ENCODE measurements at places on chromosomes 5 and 9.

DNA sequence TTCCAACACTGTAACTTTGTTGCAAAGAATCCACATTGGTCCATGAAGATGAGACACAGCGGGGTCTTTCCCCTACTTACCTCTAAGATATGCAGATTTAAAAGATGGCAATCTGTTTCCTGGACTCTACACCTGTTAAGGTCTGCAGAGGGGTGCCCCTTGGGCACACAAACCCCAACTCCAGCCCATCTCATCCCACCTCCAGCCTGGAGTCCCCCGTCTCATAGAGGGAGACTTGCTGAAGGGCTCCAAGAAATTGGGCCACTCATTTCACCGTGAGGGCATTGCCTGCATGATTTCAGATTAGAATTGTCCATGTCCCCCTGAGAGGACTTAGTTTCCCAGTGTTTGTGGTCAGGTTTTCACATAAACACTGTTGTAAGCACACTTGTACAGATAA is 365.7 kb downstream of the IRX2 start:
- no peak for DNase-seq

DNA sequence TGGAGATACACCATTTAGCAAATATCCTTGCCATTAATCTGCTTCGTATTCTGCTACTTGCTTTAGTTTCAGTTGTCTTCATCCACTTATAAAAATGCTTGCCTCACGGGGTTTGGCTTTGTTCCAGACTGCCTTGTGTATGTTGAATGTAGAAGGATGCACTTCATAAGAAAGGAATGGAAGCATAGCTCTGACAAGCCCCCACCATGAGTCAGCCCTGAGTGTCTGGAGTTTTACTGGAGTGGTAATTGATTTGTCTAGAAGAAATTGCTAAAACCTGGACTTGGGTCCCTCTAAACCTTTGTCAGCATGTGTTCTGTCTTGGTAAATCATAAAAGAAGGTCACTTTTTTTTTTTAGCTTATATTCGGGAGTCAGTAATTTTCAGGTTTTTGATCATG is 4.6 kb downstream of the TEX48 start:
- DNase-seq = no peak

DNA sequence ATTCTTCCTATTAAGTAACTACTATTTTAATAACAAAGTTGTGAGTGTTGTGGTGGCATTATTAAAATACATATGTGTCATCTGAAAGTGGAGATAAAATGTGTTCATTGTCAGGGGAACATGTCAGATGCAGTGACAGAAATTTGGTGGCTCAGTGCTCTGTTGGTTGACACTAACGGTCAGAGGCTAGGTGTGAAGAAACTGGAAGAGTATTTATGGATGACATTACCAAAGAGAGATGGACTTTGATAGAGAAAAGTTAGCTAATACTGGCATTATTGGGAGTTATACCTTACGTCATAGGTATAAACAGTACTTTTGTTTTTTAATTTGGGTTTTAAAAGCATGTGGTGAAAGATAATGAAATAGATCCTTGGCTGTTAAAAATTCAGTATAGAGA is 33.7 kb downstream of the PAM start:
- DNase-seq = no peak

DNA sequence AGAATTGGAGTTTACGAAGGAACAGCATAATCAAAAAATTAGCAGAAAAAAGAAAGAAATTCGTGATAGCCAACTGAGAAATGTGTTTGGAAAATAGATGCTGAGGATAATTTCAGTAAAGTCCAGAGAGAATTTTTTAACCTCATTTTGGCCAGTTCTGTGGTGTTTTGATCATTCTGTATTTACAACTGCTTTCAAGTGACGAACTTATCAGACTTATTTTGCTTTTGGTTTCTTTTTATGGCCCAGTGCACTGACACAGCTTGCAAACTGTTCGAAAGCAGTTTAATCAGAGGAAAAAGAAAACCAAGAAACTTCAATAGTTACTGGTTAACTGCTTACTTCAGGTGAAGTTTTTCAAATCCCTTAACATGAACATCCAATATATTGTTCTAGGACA is 1.9 kb downstream of the SDHA start:
- no peak for DNase-seq

DNA sequence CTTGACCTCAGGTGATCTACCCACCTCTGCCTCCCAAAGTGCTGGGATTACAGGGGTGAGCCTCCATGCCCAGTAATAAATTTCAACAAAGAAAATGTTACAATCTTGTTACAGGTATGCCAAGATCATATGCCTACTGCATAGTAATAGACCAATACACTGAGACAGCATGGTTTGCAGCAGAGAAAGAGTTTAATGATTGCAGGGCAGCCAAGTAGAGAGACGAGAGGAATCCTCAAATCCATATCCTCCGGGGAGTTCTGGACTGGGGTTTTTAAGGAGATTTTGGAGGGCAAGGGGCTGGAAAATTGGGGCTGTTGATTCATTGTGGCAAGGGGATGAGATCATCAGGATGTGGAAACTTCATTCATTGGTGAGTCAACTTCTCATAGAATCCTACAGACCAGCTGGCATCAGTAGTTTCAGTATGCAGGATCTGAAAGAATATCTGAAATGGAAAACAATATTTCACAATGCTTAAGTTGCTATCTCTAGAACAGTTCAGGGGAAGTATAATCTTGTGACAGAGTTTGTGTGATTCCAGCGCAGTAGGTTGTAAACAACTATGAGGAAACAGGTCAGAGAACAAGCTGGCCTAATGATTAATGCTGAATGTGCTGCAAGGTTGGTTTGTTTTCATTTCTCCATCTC is 14.8 kb upstream of the TUT7 start:
- no peak for DNase-seq

- DNase-seq = no peak
Observed at GRCh38 chr5:147906326-147907095, at the start of gene C5orf46. Gene C5orf46, minus strand, starts transcription at chr5:147906538. Its CDS starts 37 bp downstream, at chr5:147906501.

DNA sequence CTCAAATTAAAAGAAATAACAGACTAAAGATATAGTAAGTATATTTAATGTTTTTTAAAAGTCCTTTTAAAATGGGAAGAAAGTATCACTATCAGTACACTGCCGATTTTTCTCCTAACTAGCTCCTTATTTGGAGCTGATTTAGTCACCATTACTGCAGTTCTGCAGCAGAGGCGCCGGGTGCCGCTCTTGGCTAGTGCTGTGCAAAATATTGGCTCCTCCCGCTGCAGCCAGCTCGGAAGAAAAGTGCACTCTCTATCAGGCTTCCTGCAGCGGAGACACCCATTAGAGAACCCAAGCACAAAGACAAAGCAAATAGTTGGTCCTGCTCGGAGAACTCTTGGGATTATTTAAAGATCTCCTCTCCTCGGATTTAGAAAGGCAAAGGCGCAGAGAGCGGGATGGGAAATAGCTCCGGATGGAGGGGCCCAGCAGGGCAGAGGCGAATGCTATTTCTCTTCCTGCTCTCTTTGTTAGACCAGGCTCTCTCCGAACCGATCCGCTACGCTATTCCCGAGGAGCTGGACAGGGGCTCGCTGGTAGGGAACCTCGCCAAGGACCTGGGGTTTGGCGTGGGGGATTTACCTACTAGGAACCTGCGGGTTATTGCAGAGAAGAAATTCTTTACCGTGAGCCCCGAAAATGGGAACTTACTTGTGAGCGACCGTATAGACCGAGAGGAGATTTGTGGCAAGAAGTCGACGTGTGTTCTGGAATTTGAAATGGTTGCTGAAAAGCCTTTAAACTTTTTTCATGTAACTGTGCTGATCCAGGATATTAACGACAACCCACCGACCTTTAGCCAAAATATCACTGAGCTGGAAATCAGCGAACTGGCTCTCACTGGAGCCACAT is at the start of gene PCDHGB3:
PCDHGB3 (plus strand) TSS at position 249 of the 855 bp plus-strand sequence; CDS start at position 402, 153 bp downstream.
- DNase-seq = no peak

GRCh38 chr5:121144764-121145163 is 680.7 kb downstream of the PRR16 start:
- DNase-seq = no peak

DNA sequence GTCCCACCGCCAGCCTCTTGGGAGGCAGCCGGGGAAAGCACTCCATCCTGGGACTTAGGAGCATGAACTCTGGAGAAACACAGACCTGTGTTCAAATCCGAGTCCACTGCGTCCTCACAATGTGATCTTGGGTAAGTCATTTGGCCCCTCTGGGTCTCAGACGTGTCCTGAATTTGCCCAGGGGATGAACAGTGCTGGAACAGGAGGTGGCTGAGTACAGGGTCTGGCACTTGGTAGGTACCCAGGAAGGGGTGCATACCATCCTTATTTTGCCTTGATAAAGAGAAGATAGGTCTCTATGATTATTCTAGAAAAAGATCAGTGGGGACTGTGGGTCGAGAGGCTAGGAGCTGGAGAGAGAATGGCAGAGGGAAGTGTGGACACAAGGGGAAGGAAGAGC is 135.7 kb downstream of the FGF18 start:
- no peak for DNase-seq

- no peak for DNase-seq
Observed at GRCh38 chr9:19998823-19999455, 210.1 kb upstream of the SLC24A2 start.

- no peak for DNase-seq
Observed at GRCh38 chr5:139810341-139811273, 15.0 kb downstream of the PSD2 start.

- DNase-seq = no peak
Observed at GRCh38 chr5:85813146-85813545, 804.6 kb upstream of the COX7C start.

GRCh38 chr5:77945874-77946273 is 169.7 kb upstream of the TBCA start:
- no peak for DNase-seq

- no peak for DNase-seq
Observed at GRCh38 chr5:151208481-151208914, 15.4 kb downstream of the CCDC69 start.

DNA sequence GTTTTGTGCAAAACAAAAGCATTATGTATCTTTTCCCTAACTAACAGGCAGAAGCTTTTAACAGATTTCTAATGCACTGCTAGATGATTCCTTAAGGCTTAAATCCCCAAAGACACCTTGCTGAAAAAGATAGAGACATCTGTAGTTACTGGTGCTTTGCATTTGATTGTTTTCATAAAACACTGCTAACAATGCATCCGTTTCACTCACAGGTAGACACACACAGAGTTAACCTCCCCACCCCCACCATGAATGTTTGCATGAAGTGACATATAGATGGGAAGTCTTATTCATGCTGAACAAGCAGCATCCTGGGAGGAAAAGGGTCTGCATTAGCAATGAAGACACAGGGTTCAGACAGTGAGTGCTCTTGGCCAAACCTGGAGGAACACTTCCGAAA is 100.9 kb downstream of the ASTN2 start:
- no peak for DNase-seq

DNA sequence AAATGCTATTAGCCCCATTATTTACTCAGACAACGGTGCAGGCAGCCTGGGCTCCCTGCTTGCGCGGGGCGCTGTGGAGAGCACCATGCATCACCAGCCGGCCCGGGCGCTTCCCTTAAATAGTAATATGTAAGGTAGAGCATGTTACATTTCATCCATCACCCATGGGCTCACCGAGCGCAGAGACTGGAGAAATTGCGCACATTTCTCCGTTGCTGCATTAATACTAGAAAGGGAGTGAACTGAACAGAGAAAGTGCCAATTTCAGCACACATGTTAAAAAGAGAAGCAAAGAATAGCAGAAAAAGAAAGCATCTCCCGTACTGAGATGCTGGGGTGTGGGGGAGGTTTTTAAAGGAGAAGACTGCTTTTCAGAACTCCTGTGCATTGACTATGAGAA is 400.3 kb downstream of the ZSWIM6 start:
- no peak for DNase-seq

DNA sequence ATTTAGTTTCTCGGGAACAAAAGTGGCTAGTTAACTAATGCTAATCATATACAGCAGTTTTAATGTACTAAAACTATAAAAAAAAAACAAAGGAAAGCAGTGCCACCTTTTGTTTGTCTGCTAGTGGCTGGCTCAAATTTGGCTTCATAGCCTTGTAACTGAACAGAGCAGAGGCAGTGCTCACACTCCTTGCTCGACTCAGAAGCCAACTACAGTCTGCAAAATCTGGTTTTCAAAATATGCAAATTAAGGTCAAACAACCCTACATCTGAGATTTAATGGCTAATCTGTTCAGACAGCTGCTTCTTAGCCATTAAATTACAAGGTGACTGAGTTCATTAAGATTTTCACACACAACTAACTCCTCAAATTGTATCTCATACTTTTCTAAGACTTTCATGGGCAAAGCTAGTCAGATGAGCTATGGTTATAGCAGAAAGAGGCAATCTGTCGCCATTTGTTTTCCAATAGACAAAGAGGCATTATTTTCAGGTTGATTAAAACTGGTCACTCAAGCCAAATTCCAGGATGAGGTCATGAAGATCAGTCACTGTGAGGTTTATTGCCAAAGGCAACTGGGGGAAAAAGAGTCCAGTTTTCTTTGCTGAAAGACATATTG is 56.8 kb upstream of the EPB41L4A start:
- DNase-seq = no peak

DNA sequence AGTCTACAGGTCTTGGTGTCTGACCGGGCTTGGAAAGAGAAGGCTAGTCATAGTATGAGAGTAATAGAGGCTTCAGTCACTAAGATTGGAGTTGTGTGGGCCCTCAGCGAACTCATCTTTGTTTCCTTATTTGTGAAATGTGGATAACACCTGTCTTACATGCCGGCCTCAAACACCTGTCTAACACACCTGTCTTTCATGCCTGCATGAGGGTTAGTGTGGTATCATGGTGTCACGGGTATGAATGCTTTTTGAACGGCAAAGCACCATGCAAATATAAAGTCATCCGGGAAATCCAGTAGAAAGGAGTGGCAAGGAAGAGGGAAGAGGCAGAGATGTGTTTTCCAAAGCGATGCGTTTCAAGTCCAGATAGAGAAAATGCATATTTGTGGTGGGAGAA is 25.5 kb downstream of the GRAMD2B start:
- no peak for DNase-seq

GRCh38 chr5:179337796-179338676 is 7.2 kb downstream of the ADAMTS2 start:
- DNase-seq = no peak

DNA sequence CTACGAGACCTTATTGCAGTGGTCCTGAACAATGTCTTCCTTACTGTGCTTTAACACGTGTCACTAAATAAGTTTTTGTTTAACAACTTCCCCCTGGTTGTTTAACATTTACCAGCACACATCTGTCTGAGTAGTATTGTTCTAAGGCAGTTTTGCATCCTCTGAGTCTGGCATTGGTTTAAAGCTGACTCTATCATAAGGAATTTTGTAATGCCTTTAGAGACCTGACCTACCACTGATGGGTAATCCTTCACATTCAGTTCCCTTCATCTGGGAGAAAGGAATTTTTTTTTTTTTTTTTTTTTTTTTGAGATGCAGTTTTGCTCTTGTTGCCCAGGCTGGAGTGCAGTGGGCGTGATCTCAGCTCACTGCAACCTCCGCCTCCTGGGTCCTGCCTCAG is 20.0 kb upstream of the PCAT7 start:
- no peak for DNase-seq

- no peak for DNase-seq
Observed at GRCh38 chr5:57828221-57828620, 345.6 kb upstream of the ACTBL2 start.

DNA sequence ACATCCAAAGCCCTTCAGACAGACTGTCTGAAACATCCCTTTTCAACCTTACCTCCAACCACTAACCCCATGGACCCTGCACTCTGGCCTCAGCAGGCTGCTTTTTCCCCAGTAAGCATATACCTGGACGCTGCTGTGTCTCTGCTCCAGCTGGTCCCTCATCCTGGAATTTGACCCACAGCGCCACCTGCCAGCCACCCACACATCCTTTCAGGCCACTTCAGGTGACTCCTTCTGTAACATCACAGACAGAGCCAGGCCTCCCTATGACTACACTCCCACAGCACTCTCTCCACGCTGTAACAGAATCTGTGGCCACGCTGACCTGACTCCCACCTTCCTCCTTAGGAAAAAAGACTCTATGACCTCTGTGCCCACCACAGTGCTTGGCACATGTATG is 3.4 kb downstream of the MGAT1 start:
- no peak for DNase-seq
